Left lung (tissue), 14 donors: ENCODE measurements at places on chromosomes 7 and 10. TPM values are rescaled to one million over a fixed set of nuclear protein-coding genes. Genes with fewer than 3 reads are reported as not detected.

The ZNF655 gene
- 56.0 TPM for total RNA-seq

DNA sequence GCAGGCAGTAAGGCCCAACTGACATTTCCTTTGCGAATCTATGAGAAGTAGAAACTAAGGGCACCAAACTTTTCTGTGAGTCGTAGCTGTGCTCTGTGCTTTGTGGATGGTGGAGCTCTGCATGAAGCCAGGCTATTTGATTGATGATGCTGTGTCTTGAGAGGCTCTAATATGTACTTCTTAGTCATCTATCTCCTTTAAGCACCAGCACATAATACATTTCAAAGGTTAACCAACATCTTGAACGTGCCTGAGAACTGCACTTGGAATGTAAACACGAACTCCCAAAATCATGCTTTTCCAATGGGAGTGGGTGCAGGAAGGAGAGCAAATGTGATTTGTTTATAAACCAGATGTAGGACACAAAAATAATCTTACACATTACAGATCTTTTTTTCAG is 411.6 kb downstream of the PARD3 start:
- no peak overlapping the region for H3K27ac ChIP-seq
- no peaks in the 10 kb centered on the region for H3K36me3 ChIP-seq
- H3K27me3 ChIP-seq: no peaks in the 10 kb centered on the region
- no peak overlapping the region for H3K4me3 ChIP-seq

The VAX1 gene
- total RNA-seq: not detected

- no peak for DNase-seq
- H3K27me3 ChIP-seq: peaks cover 63% of the 10 kb centered on the region
- H3K36me3 ChIP-seq: no peaks in the 10 kb centered on the region
- H3K4me1 ChIP-seq: no peaks in the 10 kb centered on the region
- H3K4me3 ChIP-seq: no peak overlapping the region
These were observed 42.2 kb upstream of the OPALIN start for GRCh38 chr10:96401036-96401435.

GRCh38 chr10:76657337-76658012 is 980.1 kb downstream of the KCNMA1 start:
- H3K27ac ChIP-seq: no peak overlapping the region
- no peak overlapping the region for H3K4me3 ChIP-seq
- no peaks in the 10 kb centered on the region for H3K27me3 ChIP-seq
- DNase-seq: no peak
- no peaks in the 10 kb centered on the region for H3K36me3 ChIP-seq

The FKBP6 gene
- total RNA-seq: 0.18 TPM

- H3K27ac ChIP-seq: no peak overlapping the region
- H3K36me3 ChIP-seq: no peaks in the 10 kb centered on the region
- no peaks in the 10 kb centered on the region for H3K27me3 ChIP-seq
- no peak for DNase-seq
These were observed 212.0 kb downstream of the TSPAN12 start for GRCh38 chr7:120645966-120646365.

The APBB1IP gene
- 14.3 TPM for total RNA-seq

- no peak for DNase-seq
- H3K4me1 ChIP-seq: no peaks in the 10 kb centered on the region
- no peak overlapping the region for H3K4me3 ChIP-seq
- no peaks in the 10 kb centered on the region for H3K27me3 ChIP-seq
These were observed 184.7 kb downstream of the PLPP4 start for GRCh38 chr10:120641695-120642094.

The NDUFB2 gene
- total RNA-seq: 176 TPM

DNA sequence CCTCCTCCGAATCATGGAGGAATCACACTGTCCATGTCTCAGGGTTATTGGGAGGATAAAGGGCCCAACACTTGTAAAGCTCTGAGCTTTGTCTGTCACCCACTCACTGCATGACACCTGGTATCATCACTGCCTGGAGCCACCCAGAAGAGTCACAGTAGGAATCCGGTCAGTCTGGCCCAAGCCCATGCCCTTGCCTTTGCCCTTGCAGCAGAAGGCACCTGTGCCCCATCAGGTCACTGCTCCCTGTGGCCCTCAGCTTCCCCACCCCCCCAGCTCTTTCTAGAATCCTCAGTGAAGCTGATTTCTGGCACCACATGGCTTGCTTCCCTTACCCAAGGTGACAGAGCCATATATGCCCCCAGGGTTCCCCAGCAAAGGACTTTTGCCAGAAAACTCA is 14.4 kb downstream of the LDB3 start:
- no peak overlapping the region for H3K4me3 ChIP-seq
- no peak overlapping the region for H3K27ac ChIP-seq
- no peaks in the 10 kb centered on the region for H3K36me3 ChIP-seq
- DNase-seq: no peak

GRCh38 chr10:130160775-130161174 is 24.6 kb downstream of the GLRX3 start:
- H3K4me3 ChIP-seq: no peak overlapping the region
- H3K4me1 ChIP-seq: no peaks in the 10 kb centered on the region
- H3K27ac ChIP-seq: no peak overlapping the region
- no peaks in the 10 kb centered on the region for H3K27me3 ChIP-seq
- no peak for DNase-seq

DNA sequence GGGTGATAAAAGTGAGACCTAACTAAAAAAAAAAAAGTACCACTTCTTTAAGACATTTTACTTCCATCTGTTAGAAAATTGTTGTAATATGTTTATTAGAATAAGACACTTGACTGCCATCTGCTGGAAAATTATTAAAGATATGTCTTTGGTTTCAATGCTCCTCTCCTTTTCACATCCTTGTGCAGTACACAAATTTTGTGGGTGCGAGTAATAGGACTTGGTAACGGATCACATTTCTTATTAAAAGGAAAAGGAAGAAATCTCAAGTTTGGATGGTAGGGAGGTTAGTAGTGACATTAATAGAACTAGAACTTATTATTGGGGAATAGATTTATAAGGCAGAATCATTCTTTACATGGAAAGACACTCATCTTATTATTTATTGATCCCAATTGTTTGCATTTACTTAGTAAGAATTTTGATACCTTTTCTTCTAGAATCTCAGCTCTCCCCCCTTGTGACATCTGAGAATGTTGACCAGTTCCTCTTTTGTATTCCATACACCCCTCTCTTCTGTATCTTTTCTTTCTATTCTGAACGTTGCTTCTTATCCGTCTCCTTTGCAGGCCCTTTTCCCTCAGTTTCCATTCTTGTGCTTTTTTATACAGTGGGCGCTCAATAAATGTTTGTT is 43.0 kb upstream of the RPA3 start:
- peaks cover 6% of the 10 kb centered on the region for H3K4me1 ChIP-seq
- peak; percentile 45 for DNase-seq
- peak overlapping the region; percentile 57 for H3K27ac ChIP-seq
- no peaks in the 10 kb centered on the region for H3K27me3 ChIP-seq
- peak overlapping the region; percentile 43 for H3K4me3 ChIP-seq

- H3K4me1 ChIP-seq: peaks cover 49% of the 10 kb centered on the region
- H3K27me3 ChIP-seq: no peaks in the 10 kb centered on the region
- peak within 1 kb of the TSS; percentile 98 for H3K27ac ChIP-seq
These were observed at the start of gene GARS1 for GRCh38 chr7:30594540-30595435. GARS1 (plus strand) TSS chr7:30594878; CDS start chr7:30594922, 44 bp downstream.
